D341Med (cell line): ENCODE measurements at places on chromosomes 2 and 18.

DNA sequence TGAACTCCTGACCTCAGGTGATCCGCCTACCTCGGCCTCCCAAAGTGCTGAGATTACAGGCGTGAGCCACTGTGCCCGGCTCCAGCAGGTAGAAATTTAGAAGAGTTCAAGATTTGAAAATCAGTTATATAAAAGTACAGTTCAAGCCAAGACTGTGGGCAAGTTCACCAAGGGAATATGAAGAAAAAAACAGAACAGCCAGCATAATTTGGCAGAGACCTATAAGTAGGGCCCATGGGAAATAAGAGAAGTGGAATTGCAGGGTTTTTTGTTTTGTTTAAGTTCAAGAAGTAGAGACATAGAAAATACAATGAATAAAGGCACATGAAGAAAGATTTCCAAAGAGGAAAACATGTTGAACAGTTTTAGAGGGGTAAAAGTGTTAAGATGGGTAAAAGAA lies 57.9 kb downstream of the BAZ2B start:
- DNase-seq: no peak

DNA sequence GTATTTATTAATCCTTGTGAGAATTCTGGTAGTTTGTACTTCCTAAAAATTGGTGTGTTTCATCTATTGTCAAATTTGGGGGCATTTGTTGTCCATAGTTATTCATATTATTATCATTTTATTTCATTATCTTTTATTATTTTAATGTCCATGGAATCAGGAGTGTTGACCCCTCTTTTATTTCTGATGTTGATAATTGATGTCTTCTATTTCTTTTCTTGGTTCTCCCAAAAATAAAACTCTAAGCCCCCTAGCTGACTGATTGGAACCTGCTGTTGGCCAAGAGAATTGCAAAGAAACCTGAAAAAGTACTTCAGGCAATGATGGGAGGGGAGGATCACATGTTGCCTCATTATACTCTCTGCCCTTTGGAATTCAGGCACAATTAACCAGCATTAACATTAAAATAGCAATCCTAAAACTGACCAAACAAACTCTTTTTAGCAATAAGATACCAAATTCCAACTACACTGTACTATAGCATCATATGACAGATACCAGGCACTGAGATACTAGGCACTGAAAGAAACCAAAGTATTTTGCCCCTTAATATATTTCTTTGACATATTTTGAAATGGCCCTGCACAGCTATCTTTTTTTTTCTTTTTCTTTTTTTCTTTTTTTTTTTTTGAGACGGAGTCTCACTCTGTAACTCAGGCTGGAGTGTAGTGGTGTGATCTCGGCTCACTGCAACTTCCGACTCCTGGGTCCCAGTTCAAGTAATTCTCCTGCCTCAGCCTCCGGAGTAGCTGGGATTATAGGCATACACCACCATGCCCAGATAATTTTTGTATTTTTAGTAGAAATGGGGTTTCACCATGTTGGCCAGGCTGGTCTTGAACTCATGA lies 1097.2 kb upstream of the CNTNAP5 start:
- no peak for DNase-seq

DNA sequence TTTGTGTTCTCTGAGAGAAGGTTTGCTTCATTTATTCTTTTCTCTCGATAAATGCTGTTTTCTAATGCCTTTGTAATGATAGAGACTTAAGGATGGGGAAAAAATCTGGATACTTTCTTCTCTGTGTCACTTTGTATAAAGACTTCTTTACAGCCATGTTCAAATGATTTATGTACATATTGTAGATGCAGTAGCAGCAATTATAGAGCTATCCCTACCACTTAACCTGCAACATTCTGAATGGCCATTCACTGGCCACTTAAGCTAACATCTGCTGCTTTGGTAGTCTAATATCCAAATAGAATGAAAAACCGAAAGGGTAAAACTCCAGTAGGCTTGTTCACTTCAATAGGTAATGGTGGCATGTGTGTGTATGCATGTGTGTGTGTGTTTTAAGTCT lies 97.8 kb downstream of the CSRNP3 start:
- no peak for DNase-seq

DNA sequence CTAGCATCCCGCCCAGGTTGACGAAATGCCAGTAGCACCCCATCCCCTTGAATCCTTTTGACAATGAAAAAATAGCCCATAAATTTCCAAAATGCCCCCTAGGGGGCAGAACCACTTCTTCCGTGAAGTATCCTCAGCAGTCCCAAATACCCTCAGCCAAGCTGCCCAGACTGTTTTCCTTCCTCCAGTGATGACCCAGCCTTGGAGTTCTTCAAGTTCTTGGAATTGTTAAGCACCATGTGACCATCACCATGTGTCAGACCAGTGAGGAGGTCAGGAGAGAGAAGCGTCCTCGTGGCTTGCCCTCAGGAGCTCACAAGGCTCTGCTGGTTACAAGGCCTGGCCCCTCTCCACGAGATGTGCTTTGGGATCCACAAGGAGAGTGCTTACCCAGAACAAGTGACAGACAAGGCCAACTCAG lies 1.4 kb upstream of the SLC23A3 start:
- DNase-seq: peak; percentile 62

DNA sequence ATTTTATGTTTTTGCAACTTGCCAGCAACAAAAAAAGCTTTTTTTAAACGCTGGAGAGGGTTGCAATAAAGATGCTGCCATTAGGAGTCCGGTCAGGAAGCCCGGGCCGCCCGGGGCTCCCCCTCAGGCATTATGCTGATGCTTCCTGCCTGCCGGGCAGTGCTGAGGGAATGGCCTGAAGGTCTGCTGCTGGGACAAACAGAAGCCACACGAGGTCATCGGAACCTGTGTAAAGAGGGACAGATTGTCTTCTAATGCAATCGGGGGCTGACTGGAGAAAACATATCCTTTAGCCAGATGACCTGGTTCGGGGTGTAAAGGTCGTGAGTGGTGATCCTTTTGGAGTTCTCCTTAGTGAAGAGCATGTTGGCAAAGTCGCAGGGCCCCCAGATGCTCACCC lies 2.3 kb downstream of the IMPA2 start:
- no peak for DNase-seq

DNA sequence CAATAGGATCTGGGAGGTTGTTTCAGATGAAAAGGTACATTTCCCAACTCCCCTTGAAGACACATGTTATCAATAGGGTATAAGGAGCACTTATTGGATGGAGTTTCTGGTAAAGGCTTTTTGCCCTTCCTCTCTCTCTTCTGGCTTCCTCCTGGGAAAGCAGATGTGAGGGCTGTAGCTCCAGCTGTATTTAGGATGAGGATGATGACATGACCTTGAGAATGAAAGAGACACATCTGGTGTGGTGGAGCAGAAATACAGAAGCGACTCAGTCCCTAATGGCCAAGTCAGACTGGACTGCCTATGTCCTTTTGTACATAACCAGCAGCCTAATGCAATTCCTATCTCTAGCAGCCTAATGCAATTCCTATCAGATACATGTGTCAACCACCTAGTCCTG lies 100.9 kb upstream of the NXPH2 start:
- DNase-seq: no peak
